Left colon (tissue), 2 donors: ENCODE measurements at places on chromosomes 12 and 14. TPM values are rescaled to one million over a fixed set of nuclear protein-coding genes. Genes with fewer than 3 reads are reported as not detected.

GRCh38 chr14:61252369-61253063 is 28.6 kb downstream of the TMEM30B start:
- peak; percentile 51 for DNase-seq

DNA sequence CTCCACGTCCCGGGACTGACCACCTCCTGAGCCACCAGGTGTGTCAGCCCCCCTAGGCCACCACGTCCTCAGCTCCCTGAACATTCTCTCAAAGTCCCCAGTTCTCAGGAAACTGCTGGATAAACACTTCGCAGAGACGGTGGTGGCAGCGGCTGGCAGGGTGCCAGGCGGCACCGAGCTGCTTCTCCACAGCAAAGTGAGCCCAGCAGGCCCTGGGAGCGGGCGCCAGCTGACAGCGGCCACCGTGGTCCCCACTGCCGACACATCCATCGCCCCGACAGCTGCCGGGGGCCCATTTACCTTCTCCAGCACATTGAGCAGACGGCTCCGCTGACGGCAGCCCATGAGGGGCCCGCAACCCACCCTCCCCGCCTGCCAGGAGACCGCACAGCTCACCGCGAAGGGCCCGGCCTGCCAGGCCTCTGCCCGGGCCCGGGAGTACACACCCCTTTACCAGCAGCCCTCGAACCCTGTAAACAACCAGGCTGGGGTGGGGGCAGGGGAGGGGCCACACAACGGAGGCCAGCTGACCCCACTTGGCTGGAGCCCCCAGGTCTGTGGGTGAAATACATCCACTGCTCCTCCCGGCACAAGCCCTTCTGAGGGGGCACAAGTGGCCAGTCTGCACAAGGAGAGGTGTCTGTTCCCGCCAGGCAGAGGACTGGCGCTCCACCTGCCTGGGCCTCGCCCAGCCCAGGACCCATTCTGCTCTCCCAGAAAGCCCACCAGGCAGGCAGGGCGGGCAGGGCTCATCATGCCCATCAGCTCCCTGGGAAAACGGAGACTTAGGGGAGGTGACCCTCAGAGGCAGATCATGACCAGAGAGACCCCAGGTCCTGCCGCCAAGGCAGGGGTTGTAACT is 10.5 kb downstream of the AKT1 start:
- DNase-seq: no peak

DNA sequence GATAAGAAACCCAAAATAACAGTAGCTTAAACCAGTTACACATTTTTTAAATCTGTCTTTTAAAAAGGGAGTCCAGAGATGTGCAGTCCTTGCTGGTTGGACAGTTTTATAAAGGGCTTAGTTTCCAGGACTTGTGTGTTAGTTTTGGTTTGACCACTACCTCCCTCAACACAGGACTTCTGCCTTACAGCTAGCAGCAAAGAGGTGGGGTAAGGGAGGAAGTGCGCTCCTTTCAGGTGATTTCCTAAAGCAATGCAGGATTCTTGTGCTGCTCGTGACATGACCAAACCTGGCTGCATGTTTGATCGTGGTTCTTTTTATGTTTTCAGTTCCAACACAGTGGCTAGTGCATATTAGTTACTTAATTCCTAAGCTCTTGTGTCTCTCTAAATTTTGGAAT is 266.2 kb downstream of the TMTC2 start:
- no peak for DNase-seq

DNA sequence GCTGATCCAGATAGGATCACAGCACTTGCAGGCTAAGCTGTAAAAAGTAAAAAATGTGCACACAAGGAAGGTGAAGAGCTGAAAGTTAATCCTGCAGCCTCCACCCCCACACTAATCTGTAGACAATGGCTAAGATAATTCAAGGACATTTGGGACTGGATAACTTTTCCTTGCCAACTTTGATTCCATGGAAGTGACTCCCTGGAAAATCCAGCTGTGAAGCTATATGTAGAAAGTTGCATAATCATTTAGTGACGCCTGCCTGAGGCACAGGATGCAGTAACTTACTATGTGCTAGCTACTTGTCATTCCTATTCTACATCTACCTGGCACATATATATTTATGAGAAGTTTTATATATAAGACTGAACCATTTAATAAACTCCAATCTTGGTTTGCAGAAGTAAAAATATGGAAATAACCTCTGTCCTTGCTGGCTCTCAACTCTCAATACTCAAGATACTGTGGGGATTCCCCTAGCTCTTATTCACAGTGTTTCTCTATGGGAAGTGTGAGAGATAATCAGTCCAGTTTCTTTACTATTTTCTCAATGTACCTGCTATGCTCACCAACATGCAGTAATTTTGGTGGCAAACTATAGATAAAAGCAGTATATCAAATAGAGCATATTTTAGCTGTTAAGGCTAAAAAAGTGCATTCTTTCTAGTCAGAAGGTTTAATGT is 14.8 kb downstream of the LDHB start:
- no peak for DNase-seq

- DNase-seq: no peak
These were observed 17.7 kb downstream of the GDF11 start for GRCh38 chr12:55760663-55761062.

DNA sequence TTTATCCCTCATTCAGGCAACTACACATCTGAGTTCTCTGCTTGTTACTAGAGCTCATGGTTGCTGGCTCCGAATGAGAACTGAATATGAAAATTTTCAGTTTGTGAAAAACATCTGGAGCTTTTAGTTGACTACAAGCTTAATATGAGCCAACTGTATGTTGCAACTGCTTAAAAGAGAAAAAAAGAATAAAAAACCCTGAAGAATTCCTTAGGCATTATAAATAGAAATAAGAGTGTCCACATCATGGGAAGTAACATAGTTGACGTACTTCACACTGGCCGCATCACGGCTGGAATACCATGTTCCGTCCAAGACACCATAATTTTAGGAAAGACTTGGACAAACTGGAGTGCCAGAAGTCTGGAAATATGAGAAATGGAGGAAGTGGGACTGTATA is 57.9 kb downstream of the PDE3A start:
- DNase-seq: no peak

- DNase-seq: no peak
These were observed 56.5 kb upstream of the GZMB start for GRCh38 chr14:24690492-24690891.

The IRAK4 gene
- total RNA-seq: 17.3 TPM

GRCh38 chr14:64363265-64363846 is 24.8 kb upstream of the MTHFD1 start:
- no peak for DNase-seq

DNA sequence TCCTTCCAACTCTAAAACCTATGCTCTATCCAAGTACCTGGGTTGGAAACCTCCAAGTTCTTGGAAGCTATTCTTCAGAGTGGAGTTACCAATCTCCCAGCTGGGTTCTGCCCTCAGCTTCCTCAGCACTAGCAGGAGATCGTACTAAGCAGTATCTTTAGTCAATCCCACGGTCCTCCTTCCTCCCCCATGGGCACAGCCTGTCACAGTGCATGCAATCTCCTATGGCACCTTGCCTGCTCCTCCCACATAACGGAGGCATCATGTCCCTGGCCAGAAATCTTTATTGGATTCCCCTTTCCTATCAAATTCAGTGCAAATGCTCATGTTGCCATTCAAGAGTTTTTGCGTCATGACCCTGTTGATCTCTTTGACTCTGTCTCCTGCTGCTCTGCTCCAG is 5.4 kb upstream of the LPAR5 start:
- no peak for DNase-seq
